Thoracic aorta (tissue), 2 donors: ENCODE measurements at places on chromosomes 4 and X. TPM values are rescaled to one million over a fixed set of nuclear protein-coding genes. Genes with fewer than 3 reads are reported as not detected.

SPANXB1 gene
- not detected for total RNA-seq

HPGD gene
- 3.4 TPM for total RNA-seq

GRCh38 chr4:2341261-2341841 is 77.1 kb downstream of the ZFYVE28 start:
- no peak for DNase-seq

GRCh38 chrX:97968376-97969163 is 1084.9 kb downstream of the RPA4 start:
- DNase-seq: no peak

MAGEE1 gene
- total RNA-seq: 3.7 TPM

CSAG1 gene
- not detected for total RNA-seq

DNA sequence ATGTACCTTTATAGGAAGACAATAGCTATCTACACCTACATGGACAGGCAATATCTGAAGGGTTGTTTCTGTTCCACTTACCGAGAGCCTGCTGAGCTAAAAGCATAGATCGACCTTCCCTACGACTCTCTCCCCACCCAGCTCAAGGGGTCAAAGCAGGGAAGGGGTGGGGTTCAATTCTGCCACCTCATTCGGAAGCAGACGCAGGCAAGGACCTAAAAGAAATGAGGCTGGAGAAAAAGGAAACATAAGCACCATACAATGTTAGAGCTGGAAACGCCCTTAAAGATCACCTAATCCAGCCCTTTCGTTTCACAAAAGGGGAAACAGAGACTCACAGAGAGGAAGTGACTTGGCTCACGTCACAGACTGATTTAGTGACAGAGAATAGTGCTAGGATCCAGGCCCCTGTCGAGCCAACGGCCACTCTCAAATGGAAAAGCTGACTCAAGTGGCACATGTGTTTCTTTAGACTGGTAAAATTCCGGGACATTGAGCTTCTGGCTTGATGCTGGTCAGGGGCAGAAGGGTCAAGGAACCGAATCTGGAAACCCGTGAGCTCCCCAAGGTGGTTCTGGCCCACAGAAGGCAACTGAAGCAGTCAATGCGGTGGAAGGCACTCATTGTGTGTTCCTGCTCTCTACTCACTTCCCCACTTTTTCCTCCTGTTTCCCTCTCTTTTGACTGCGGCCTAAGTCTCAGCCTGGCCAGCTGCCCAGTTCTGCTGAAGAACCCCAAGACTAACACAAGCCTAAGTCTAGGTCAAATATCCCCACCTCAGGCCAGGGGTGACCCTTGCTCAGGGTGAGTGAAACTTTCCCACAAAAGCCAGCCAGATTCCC is 7.5 kb downstream of the SEPTIN6 start:
- no peak for DNase-seq

PPEF2 gene
- total RNA-seq: not detected

USP11 gene
- 50.8 TPM for total RNA-seq

LRIT3 gene
- total RNA-seq: 0.85 TPM

GRCh38 chrX:107747596-107748161 is 27.9 kb downstream of the TSC22D3 start:
- no peak for DNase-seq

MAGIX gene
- 3.5 TPM for total RNA-seq

- DNase-seq: no peak
Measured at GRCh38 chrX:19990151-19990555, 708 bp downstream of the BCLAF3 start.

GRCh38 chr4:32254216-32254615 is 1534.0 kb downstream of the PCDH7 start:
- DNase-seq: no peak

DNA sequence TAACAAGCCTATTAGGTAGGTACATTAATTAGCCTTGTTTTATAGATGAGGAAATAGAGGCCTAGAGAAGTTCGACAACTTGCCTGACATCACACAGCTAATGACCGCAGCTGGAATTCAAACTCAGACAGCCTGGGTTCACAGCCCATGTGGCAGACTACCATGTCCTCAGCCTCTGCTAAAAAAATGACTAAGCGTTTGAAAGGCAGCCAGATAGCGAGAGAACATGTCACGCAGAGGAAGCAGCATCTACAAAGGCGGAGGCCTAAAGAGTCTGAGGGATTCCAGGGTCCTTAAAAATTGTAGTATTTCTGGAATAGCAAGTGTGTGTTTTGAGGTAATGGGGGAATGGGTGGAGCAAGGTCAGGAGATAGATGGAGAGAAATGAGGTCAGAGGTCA is 33.2 kb upstream of the BMP15 start:
- DNase-seq: no peak

DNA sequence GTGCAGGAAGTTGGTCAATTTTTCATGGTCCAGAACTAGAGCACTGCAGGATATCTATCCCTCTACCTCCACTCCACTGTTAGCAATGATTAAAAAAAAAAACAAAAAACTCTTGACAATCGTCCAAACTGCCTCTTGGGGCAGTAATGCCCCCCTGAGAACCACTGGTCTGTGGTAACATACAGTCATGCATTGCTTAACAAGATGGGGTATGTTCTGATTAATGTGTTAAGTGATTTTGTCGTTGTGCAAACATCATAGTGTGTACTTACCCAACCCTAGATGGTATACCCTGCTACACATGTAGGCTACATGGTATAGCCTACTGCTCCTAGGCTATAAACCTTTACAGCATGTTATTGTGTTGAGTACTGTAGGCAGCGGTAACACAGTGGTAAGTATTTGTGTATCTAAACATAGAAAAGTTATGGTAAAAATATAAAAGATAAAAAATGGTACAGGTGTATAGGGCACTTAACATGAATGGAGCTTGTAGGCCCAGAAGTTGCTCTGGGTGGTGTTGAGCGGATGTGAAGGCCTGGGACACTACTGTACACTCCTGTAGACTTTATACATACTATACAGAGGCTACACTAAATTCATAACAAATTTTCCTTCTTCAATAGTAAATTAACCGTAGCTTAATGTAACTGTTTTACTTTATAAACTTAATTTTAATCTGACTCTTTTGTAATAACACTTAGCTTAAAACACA is 34.1 kb downstream of the ART3 start:
- no peak for DNase-seq

GRCh38 chrX:40484408-40485091 is 96.2 kb upstream of the ATP6AP2 start:
- DNase-seq: no peak

DNA sequence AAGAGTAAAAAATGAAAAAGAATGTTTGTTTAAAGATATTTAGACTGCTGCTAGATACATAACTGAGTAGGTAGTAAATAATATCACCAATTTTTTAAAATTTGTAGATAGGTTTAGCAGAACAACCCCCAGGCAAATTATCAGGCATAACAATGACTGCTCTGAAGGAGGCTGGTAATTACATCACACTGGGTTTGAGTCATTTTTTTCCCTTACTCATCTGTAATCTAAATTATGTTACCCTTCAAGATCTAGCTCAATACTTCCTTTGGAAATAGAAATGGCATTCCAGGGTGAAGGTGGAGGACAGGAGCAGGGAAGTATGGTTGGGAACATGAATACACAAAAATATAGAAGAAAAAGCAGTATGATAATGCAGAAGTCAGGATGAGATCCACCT is 431.6 kb upstream of the MAOA start:
- DNase-seq: no peak

DNA sequence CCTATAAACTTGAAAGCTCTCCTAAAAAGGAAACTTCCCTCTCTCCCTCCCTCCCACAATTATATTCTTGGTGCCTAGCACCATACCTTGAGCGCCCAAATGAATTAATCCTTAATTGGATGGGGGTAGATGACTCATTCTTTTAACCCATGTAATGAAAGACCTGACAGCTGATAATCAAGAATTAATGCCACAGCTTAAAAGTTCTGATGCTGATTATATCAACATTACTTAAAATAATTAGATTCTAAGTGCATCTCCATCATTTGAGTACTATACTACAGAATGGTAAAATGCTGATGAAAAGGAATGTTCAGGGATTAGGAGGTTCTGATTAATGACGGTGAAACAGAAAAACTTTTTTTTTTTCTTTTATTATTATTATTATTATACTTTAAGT is 117.0 kb downstream of the ENOX2 start:
- no peak for DNase-seq

- no peak for DNase-seq
Measured at GRCh38 chr4:108031427-108032083, 41.9 kb downstream of the HADH start.

- DNase-seq: no peak
Measured at GRCh38 chrX:154082396-154083125, 15.0 kb downstream of the MECP2 start.

DNA sequence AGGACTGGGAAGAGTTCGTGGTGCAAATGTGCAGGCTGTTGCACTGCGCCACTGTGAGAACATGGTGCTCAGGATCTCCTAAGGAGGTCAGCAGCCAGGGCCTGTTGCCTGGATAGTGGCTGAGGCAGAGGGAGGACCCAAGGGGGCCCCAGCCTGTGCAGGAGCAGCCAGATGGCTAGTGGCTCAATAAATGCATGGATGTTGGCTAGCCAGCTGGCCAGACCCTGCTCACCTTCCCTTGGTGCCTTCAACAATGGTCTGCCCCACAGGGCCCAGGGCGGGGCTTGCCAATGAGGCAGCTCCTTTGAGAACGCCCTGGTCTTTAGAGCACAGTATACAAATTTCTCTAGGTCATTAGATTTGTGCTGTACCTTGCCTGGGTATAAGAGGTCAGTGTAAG is 67.4 kb downstream of the TNIP2 start:
- DNase-seq: no peak

TMEM150C gene
- total RNA-seq: 0.92 TPM

- no peak for DNase-seq
Measured at GRCh38 chrX:71955530-71956120, 45.0 kb downstream of the NHSL2 start.

DNA sequence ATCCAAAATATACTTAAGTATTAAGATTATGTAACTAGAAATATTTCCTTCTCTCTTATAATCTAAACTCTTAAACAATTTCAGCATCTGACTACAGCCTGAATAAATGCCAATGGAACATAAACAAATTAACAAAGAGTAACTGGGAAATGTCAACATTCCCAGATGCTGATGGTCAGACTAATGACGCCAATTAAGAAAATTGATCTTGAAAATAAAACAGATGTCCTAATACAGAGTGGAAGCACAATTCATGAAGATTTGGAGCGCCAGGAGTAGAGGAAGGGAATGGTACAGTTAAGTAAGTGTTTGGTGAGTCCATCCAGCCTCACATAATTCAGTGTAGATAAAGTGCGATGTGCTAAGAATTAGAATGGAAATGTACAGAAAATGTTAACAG is 203.7 kb upstream of the NWD2 start:
- DNase-seq: no peak

DNA sequence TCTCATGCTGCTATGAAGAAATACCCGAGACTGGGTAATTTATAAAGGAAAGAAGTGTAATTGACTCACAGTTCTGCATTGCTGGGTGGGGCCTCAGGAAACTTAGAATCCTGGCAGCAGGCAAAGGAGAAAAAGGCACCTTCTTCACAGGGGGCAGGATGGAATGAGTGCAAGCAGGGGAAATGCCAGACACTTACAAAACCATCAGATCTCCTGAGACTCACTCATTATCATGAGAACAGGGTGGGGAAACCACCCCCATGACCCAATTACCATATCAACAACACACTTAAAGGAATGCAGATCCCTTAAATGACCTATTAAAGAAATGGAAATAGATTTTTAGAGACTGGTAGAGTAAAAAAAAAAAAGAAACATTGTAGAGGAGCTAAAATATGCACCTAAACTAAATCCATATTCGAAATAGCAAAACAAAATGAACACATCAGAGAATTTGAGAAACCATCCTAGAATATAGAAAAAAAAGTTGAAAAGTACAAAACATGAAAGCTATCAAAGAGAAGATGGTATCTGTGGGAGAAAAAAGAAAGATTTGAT is 104.3 kb upstream of the UGT8 start:
- DNase-seq: no peak

- DNase-seq: no peak
Measured at GRCh38 chr4:162356181-162356580, 192.4 kb upstream of the FSTL5 start.

GRCh38 chr4:2823301-2823670 is 20.4 kb upstream of the ADD1 start:
- no peak for DNase-seq

DNA sequence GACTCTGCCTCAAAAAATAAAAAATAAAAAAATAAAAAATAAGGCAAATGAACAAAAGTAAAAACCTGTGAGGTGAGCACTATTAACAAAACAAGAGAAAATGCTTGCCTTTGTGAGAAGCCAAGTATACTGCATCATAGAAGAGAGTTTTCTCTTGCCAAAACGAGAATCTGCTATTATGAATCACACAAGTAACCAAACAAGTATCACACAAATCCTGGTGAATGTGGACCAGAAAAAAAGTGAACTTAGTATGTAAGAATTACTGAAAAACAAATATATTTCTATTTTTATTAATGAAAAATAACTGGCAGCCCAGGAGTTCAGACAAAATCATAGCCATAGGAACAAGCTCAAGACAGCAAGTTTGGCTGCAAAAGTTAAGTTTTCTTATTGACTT is 193.5 kb downstream of the PDGFC start:
- no peak for DNase-seq

DNA sequence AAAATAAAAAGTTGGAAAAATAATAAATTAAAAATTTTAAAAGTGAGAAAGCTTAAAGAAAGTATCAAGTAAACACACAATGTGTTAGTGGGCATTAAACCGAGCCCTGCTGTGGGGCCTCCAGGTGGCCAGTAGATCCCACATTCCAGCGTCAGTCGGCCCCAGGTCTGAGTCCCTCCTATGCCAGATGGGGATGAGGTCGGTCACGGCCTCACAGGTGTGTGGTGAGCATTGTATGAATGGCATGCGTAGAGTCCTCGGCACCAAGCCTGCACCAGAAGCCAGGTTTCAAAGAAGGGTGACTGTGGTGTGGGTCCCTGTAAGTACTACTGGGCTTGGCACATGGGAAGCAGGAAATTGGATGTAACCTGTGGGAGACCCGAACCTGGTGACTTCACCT is 75.6 kb upstream of the MSX1 start:
- no peak for DNase-seq

MAGEA2 gene
- total RNA-seq: not detected

CACNA1F gene
- 0.81 TPM for total RNA-seq

TMEM175 gene
- 26.5 TPM for total RNA-seq

DNA sequence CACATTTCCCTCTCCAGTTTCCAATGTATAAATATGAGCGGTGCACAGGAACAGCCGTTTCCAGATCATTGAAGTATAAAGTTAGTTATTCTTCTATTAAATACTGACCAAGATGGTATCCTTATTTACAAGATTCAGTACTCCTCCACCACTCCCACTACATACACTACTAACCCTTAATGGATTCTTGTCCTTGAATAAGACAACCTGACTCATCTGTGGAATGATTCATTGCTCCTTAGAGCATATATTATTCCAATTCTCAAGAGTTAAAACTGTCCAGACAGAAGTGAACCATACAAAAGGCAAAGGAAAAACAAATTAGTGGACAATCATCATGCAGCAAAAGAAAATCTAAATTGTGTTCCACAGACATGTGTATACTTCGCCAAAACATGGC is 373.3 kb downstream of the IDS start:
- DNase-seq: no peak

DNA sequence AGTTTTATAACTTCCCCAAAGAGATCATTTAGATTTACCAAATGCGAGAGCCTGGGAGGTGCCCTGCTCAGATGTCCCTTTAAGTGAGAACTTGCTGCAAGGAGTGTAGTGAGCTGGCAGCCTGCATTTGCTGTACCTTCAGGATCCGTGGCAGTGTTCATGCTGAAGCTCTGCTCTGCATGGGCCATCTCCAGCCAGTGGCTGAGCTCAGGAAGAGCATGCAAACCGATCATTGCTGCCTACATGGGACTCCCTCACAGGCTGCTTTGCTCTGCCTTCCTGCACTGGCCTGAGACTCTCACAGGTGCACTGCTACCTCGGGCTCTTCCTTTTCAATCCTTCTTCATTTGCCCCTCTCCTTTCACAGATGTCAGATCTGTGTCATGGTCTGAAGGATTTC is 152.0 kb upstream of the SFRP2 start:
- no peak for DNase-seq
